Stimulated activated CD8-positive, alpha-beta memory T cell treated with anti-CD3 and anti-CD28 coated beads, Interleukin-7, amount 100 ng/mL, for 4 hours (primary cell): ENCODE measurements at places on chromosomes 12 and 14.

- no peak for DNase-seq
These were observed 153.2 kb upstream of the PRICKLE1 start for GRCh38 chr12:42742716-42743115.

DNA sequence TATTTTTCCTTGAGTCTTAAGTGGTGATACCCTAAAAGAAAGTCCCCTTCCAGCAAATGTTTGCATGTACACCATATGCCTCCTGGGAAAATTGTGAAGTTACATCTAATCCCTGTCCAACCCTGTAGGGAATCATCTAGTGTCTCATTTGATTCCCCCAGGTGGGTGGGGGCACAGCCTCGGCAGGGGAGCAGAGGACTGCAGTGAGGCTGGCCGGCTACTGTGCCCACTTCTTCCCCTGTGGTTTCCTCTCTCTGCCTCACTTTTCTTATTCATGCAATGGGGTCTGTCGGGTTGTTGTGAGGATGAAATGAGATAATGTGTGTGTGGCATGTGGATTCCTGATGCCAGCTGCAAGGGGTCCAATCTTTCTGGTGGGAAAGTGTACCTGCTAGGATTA, 6.0 kb downstream of the PAPLN start:
- no peak for DNase-seq

- no peak for DNase-seq
These were observed 143.8 kb downstream of the ADGRD1 start for GRCh38 chr12:131097202-131098177.

GRCh38 chr14:68658943-68659931, 133.6 kb downstream of the ZFP36L1 start:
- no peak for DNase-seq

DNA sequence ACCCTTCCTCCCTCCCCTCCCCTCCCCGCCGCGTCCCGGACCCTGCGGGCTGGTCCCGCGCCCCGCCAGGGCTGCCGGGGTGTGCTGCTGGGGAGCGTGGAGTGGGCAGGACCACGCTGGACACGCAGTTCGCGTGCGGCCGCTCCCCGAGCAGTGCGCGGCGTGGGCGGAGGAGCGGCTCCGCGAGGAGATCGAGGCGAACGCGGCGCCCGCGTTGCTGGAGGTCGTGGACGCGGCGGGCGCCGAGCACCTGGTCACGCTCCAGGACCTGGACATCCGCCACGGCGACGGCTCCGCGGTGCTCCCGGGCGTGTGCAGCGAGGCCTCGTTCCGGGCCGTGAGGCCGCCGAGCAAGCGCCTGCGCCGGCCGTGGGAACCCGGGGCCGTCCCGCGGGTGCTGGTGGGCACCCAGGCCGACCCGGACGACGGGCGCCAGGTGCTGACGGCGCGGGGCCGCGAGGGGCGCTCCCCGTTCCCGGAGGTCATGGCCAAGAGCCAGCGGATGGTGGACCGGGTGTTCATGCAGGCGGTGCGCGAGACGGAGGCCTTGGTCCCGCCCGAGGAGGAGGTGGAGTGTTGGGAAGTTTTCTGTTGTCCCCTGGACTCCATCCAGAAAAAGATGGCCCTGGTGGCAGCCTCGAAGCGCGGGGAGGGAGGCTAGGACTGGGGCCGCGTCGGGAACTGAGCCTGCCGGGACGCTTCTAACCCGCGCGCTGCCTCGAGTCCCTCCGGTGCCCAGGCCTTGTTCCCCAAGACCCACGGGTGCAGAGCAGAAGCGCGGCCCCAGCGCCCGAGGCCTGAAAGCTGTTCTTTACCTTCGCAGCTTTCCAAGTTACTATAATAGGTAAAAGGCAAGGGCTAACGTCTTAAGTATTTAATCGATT, 54.7 kb upstream of the EIF5 start:
- no peak for DNase-seq

- no peak for DNase-seq
These were observed 684.9 kb upstream of the TMEM132C start for GRCh38 chr12:127582074-127582473.

DNA sequence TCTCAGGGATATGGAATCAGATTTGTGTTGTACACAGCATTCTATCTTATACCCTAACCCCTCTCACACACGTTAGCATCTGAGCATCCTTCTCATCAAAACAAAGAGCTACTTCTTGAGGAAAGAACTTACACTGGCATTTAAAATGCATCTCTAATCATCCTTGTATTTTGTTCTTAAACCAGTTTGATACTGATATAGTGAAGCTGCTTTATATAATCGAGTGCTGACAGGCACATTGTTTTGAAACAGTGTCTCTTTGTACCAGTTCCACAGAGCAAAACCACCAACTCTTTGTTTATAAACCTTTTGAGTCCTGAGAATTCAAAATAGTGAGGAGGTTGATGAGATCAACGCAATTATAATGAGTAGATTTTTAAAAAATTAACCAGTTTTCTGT, 8.8 kb downstream of the GPR33 start:
- no peak for DNase-seq

GRCh38 chr14:72483311-72483710, 410.6 kb downstream of the DPF3 start:
- DNase-seq = no peak

DNA sequence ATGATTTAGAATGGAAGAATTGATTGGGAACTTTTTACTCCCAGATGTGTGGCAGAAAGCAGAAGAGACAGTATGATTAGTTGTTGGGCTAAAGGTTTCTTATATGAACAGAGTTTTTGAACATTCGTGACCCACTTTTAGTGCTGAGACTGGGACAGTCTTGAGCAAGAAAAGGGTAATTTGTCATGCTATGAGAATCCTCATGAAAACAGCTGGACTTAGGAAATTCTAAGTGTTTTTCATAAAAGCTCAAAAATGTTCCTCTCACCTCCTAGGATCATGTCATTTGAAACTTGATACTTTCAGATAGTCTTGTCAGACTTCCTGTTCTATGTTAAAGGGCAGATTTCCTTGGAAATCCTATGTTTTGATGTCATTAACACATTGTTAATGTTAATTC, 86.1 kb downstream of the MGAT4C start:
- no peak for DNase-seq

- DNase-seq = no peak
These were observed 18.2 kb upstream of the CEBPE start for GRCh38 chr14:23137192-23137812.

DNA sequence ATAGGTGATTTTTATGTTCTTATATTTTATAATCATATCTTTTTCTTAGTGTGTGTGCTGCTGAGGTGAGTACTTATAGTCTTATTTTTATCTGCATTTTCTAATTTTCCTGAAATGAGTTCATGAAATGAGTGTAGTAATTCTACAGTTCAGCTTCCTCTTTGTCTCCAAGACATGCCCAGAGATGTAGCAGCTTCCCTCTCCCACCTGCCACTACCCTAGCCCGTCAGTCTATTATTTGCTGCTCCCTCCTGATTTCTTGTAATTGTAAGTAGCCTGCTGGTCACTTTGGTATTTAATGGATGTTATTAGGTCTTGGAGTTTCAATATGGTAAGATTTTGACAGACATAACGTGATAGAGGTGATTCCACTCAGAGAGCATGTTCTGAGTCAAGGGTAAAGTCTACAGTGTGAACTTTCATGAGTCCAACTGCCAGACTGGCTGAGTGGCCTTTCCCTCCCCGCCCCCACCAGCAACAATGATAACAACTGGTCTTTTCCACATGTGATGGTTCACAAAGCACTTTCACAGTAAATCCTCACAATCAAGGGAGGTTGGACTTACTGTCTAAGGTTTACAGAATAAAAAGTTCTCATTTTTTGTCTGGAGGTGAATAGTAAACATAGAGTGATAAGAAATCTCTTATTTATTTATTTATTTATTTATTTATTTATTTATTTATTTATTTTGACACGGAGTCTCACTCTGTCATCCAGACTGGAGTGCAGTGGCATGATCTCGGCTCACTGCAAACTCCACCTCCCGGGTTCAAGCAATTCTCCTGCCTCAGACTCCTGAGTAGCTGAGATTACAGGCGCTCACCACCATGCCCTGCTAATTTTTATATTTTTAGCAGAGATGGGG, 4.2 kb upstream of the RIPK3 start:
- no peak for DNase-seq

- DNase-seq = no peak
These were observed 175.8 kb downstream of the TTC8 start for GRCh38 chr14:89000007-89000942.

- DNase-seq = no peak
These were observed 3.0 kb upstream of the SERPINA1 start for GRCh38 chr14:94391281-94391975.

GRCh38 chr14:71261206-71261605, 353.9 kb downstream of the PCNX1 start:
- no peak for DNase-seq

DNA sequence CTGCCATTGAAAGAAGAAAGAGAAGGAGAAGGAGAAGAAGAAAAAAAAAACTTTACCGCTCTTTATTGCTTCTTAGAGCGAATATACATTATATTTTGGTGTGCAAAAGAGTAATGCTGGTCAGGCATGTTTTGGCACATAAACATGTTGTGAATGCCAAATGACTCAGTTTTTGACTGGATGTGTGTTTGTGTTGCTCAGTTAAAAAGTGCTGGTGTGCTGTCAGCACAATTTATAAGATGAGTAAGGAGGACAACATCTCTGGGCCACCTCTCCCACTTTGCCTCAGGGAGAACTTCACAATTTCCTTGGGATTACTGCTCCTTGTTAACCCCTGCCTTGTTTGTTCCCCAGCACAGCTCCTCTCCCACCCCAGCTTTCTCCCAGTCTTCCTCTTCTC, 584.8 kb downstream of the ETNK1 start:
- DNase-seq = no peak

GRCh38 chr12:108016022-108016564, 113.0 kb upstream of the WSCD2 start:
- no peak for DNase-seq

DNA sequence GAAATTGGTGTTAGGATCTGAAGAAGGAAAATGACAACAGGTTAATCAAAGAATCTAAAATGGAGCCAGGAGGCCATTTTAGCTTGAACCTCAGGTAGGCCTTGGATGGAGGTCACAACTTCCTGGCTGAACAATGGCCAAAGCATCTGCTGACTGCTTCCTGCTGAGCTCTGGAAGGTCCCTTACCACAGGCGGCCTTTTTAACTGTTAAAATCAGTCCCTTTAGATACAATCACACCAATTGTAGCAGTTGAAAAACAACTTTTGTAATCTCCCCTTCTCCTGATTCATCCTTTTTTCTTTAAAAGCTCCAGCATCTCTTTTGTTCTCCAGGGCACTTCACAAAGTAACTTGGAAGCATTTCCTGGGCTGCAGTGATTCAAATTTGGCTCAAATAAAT, 388.8 kb downstream of the PDZRN4 start:
- no peak for DNase-seq

DNA sequence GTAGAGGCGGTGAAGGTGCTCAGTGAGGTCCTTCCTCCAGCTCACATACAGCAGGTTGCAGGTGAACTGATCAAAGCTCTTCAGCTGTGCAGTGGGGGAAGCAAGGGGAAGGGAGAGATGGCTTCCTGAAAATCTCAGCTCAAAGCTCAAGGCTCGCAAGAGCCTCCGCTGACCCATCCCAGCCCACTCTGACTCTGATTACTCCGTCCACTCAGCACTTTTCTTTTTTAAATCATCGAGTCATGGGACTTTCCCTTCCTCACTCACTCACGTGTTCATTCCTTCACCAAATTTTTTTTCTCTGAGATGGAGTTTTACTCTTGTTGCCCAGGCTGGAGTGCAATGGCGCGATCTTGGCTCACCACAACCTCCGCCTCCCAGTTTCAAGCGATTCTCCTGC, 4.7 kb downstream of the ABCD4 start:
- DNase-seq = no peak

- no peak for DNase-seq
These were observed 171.6 kb downstream of the PRKD1 start for GRCh38 chr14:29756019-29756385.

DNA sequence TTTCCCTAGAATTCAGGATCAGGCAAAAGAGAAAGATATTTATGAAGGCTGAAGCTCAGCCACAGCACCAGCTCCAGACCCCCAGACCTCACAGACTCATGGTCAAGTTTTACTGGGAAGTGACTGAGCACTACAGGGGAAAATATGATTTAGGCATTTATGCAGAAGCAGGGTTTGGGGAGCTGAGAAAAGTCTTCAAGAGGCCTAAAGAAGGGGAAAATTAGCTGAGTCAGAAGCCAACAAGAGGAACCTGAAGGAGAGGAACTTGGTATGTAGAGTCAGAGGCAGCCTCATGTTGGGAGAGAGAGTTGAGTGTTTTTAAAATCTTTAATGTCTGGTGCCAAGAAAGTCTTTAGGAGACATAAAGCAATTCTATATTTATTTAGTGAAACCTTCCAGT, 63.0 kb downstream of the FOS start:
- no peak for DNase-seq

DNA sequence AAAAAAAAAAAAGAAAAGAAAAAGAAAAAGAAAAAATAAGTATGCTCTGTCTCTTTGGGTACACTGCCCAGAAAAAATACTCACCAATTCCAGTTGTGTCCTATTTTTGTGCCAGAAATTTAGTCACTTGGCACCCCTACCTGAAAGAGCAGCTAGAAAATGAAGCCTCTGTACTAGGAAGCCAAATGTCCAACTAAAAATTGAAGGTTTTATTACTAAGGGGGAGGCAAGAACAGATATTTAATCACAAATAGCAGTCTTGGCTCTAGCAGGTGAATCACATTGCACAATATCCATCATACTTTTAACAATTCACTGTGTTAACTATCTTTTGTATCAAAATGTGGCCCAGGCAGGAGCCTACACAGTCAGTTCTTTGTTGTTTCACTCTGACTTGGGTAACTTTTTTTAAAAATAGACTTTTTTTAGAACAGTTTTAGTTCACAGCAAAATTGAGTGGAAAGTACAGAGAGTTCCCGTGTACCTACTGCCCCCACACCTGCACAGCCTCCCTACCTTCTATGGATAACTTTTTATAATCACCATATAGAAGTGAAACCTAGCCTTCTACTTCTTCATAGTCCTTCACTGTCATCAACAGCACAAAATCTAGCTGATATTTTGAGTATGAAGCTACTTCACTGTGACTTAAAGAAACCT, 87.1 kb upstream of the ATF7IP start:
- no peak for DNase-seq

GRCh38 chr12:4011597-4011996, 138.4 kb upstream of the PARP11 start:
- no peak for DNase-seq

- DNase-seq = no peak
These were observed 56.3 kb downstream of the GPHB5 start for GRCh38 chr14:63262446-63262845.

- no peak for DNase-seq
These were observed 82.8 kb downstream of the BORCS5 start for GRCh38 chr12:12439636-12440035.

DNA sequence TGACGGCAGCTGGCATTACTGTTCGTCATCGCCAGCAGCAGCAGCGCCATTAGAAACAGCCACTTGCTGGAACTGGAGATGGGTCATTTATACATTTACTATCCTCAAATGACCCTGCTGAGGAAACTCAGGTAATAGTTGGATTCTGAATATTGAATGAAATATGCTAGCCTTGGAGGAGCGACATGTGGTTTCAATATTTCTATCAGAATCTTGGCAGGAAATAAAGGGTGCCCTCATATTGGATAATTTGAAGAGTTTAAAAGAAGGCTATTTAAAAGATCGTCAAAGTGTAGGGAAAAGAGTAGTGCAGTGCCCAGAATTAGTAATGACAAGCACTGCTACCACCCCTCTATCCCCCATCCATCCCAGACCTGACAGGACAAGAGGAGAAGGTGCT, 109.6 kb upstream of the CPM start:
- no peak for DNase-seq

GRCh38 chr12:96112733-96113132, 77.3 kb upstream of the LTA4H start:
- DNase-seq = no peak

- no peak for DNase-seq
These were observed 91.7 kb upstream of the PELI2 start for GRCh38 chr14:56026506-56026905.
